ENCODE measurements at places on chromosomes 7 and 10.

DNA sequence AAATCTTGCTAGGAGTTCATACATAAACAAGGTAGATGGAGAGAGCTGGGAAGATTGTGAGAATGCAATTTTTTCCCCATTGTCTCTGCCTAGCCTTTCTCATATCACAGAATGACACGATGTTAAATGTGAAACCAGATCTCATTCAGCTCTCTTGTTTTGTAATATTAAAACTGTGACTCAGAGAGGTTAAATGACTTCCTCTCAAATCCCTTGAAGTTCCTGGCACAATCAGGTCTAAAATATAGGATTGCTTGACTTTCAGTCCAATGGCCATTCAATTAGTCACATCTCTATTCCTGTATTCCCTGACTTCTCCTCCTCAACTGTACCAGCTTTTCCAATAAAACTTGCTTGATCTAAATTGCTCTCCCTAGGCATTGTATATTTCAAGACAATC lies 3.1 kb downstream of the ANKRD22 start:
- peak; percentile 68 for DNase-seq

DNA sequence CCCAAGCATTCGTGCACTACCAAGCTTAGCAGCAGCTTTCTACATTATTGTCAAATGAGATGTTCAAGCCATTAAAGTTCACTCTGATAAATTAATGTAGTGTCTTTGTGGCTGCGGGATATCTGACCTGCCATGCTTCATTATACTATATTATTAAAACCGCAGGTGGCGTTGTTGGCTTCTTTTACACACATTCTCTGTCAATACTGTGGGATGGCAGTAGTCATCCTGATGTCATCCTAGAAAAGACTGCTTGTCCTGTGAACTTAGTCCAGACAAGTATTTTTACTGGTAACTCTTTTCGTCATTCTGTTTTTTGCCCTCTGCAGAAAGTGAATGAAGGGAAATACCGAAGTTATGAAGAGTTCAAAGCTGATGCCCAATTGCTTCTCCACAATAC lies 103.9 kb downstream of the ZMYND11 start:
- no peak for DNase-seq

GRCh38 chr10:77667426-77668324 lies 30.1 kb upstream of the KCNMA1 start:
- DNase-seq: no peak

GRCh38 chr10:35433851-35434426 lies 97.6 kb downstream of the CCNY start:
- no peak for DNase-seq

Measured in HS-5 (cell line).